ENCODE measurements at places on chromosomes 13 and 19.

DNA sequence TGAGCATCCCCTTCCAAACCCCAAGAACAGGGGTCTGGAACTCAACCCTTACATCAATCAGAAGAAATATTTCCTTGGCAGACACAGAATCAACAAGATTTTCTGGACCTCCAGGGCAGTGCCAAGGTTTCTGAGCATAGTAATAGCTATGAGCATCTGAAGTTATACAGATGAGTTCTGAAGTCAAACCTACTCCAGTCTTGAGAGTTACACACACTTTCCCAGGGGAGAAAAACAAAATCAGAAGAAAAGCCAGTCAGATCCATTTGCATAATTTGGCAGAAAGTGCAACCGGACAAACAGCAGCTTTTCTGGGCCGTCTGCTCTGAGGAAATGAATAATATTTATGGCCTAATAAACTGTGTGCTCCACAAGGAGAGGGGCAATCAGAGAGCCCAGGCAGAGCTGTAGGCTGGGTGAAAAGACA is 93.1 kb downstream of the KL start:
- no peak for DNase-seq

GRCh38 chr13:101811284-101811839 is 358.9 kb downstream of the ITGBL1 start:
- DNase-seq: no peak

DNA sequence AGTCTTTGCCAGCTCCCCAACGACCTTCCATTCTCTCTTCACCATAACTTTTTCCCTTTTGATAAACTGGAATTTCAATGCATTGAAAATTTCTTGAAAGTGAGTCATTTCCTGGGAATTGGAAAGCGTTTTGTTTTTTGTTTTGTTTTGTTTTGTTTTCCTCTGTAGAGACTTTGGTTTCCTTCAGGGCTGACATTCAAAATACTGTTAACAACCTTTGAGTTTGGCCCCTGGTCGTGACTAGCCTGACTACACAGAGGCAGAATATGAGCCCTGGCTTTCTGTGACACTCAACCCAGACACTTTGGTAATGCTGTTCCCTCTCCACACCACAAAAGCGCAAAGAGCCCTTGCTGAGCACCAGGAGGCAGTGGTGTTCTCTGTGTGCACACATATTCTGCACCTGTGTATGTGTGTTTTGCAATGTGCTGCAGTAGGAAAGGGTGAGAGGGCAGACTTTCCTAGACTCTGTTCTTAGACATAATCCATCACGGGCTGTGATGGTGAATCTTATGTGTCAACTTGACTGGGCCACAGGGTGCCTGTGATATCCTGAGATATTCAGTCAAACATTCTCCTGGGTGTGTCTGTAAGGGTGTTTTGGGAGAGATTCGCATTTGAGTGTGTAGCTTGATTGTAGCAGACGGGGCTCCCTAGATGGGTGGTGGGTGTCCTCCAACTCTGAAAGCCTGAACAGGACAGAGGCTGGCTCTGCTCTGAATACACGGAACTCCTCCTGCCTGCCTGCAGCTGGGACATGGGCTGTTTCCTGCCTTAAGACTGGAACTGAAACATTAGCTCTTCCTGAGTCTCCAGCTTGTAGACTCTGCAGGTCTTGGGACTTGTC is 29.5 kb upstream of the ANKRD10 start:
- DNase-seq: no peak

- no peak for DNase-seq
Measured at GRCh38 chr13:94433055-94433961, 46.2 kb downstream of the DCT start.

- DNase-seq: no peak
Measured at GRCh38 chr13:71240911-71241310, 626.1 kb downstream of the DACH1 start.

GRCh38 chr19:35755131-35755549 is 1.7 kb downstream of the HSPB6 start:
- DNase-seq: no peak

GRCh38 chr13:71661921-71662320 is 205.1 kb downstream of the DACH1 start:
- DNase-seq: no peak

GRCh38 chr13:77143431-77143830 is 116.5 kb upstream of the FBXL3 start:
- no peak for DNase-seq

GRCh38 chr19:13978351-13979243 is 26.3 kb downstream of the DCAF15 start:
- no peak for DNase-seq

- DNase-seq: no peak
Measured at GRCh38 chr19:6033744-6034264, 55.9 kb upstream of the RANBP3 start.

DNA sequence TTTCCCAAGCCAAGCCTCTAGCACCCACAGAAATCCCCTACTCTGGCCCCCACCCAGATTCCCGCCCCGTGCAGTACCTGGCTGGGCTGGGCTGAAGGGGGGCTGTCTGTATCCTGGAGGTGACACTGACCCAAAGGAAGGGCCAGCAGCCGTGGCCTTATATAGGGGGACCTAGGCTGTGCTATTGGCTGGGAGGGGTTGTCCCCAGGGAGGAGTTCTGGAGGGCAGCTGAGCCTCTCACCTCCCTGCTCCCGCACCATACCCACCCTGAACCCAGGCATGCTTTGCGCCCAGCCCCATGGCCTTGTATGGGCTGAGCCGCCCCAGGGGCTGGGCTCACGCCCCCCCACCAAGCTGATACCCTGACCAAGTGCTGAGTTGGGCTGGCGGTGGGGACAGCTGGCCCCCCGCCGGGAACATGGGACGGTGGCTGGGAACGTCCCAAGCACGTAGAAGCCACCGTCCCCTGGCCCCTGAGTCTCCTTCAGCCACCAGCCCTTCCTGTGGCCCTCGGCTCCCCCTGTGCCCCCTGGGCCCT is at the start of gene CKM:
Gene CKM, minus strand, starts transcription at position 132 of the 538 bp plus-strand sequence. CDS start 3,162 bp downstream, outside the sequence.
- DNase-seq: no peak

DNA sequence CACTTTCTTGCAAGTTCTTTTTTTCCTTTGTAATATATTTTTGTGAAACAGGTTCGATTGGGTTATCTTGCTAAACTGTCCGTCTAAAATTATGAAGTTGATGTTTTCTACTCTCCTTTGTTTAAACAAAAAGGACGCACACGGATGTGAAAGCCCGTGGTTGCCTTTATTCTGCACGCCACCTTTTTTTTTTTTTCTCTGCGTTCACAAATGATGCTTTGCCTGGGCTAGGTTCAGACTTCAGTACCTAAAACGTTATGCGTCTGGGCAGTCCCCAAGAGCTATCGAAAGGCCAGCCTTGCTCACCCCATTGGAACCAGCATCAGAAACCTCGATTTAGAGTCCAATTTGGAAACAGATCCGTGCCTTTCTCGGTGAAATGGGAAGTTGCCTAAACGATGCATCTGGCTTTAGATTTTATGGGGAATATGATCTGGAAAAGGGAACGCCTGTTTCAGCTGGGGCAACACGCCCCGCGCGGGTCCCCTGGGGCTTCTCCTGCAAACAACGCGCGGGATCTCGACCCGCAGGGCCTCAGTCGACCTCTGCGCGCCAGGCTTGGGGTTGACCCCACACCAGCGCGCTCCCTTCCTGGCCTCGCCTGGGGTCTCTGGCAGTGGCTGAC is 113.9 kb downstream of the KCNRG start:
- DNase-seq: no peak

- no peak for DNase-seq
Measured at GRCh38 chr19:35757231-35757748, 461 bp upstream of the HSPB6 start.

DNA sequence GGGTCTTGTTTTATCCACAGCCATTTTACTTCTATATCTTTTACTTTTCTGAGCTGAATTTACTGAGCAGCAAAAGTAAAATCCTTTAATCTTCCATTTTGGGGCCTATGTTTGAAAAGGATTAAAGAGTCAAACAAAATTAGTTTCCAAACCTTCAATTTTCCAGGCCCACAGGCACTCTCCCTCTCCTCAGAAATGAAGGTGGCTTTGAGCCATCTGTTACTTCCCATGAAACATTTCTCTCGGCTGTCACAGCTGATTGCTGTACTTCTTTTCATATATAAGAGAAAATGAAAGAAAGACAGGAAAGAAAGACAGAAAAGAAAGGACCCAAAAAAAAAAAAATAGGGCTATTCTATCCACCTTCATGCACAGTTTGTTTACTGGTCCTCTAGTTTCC is 194.9 kb downstream of the LACC1 start:
- no peak for DNase-seq

- DNase-seq: no peak
Measured at GRCh38 chr19:10009714-10010224, 535 bp downstream of the COL5A3 start.

- DNase-seq: no peak
Measured at GRCh38 chr19:11480715-11481533, at the start of gene ELAVL3. ELAVL3 (minus strand) TSS chr19:11481046; CDS start chr19:11480608, 438 bp downstream.

DNA sequence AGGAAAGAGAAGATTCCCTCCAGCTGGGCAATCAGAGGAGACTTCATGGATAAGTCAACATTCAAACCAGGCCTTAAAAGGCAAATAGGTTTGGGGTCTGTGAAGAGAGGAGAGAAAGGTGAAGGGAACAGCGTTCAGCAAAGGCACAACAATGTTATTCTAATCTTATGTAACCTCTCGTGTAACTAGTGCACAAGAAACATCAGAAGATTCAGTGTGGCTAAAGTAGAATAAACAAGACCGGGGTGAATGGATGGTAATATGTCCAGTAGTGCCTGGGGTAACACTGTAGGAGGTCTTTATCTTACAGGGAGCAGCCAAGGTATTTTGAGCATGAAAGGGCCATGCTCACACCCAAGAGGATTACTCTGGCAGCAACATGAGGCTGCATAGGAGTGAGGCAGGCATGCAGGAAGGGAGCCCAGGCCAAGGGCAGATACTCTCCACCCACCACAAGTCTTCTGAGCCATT is 24.1 kb downstream of the LHFPL6 start:
- no peak for DNase-seq

DNA sequence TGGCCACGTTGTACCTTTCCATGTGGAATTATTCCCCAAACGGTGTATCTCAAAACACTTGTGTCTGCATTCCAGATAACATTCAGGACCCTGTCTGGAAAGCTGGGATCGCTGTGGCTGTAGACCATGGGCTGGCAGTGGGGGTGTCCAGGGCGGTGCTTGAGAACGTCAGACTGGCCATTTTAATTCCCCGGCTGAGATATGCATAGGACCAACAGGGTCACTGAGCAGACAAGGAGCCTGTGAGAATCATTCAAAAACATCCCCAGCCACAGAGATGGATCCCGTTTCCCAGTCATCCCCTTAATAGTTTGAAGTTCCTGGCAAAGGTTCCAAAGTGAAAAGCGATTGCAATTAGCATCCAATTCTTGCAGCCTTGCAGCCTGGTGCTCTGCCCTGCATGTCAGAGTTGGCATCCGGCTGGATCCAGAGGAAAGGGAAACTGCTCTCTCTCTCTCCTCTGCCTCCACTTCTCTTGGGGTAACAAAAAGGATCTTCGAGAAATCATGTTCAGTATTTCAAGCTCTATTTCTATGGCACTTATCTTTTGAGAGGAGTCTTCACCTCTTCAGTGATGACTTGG is 41.6 kb downstream of the IFT88 start:
- DNase-seq: no peak

DNA sequence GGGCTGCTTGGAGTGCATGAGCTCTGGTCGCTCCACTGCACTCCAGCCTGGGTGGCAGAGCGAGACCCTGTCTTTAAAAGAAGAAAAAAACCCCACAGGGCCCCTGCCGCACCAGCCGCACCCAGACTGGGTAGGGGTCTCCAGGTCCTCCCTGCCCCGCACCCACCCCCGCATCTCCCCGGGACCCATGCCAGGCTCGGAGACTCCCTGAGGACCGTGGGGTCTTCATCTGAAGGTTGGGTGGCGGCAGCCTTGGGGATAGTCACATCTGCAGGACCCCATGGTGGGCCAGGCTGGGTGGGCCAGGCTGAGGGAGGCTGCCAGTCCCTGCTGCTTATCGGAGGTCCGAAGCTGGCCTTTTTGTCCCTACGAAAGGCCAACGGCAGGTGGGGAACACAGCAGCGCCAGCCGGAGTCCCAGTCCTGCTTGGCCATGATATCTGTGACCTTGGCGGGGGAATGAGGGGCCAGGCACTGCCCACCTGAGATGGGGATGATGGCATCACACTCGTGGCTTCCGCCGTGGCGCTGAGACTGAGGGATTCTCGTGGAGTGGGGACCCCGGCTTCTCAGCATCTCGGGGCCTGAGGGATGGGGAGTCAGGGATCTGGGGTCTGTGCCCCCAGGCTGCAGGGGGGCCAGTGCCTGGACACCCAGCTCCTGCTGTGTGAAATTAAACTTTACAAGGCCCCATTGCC is 11.1 kb downstream of the EFNA2 start:
- DNase-seq: no peak

- no peak for DNase-seq
Measured at GRCh38 chr19:33603377-33603776, 18.4 kb upstream of the CHST8 start.

- DNase-seq: no peak
Measured at GRCh38 chr13:41915081-41915480, 45.8 kb downstream of the VWA8 start.

- DNase-seq: no peak
Measured at GRCh38 chr19:46979126-46980105, 40.2 kb upstream of the NPAS1 start.

- DNase-seq: no peak
Measured at GRCh38 chr13:44410328-44410859, 36.8 kb downstream of the SERP2 start.

GRCh38 chr13:24035411-24035810 is 125.1 kb upstream of the SPATA13 start:
- DNase-seq: no peak

GRCh38 chr19:42544146-42544545 is 15.9 kb upstream of the CEACAM1 start:
- DNase-seq: no peak

DNA sequence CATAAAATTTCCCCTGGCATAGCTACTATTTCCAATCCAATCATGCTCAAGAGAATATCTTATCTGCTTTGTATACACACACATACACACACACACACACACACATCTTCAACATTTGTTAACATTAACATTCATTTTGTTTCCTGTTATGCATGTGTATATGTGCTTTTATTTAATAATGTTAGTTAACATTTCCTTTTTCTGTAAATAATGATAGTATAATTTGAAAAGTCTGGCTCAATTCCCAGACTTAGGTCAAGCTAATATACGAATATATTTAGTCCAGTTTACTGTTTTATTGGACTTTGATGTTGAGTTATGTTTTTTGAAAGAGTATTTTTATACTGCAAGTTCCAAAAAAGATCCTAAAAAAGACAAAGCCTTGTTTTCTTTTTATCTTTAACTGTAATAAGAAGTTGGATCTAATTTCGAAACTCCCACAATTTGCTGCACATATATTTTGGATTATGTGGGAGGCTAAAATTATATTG is 1072.4 kb downstream of the EFNB2 start:
- no peak for DNase-seq

Data from stimulated activated CD4-positive, alpha-beta T cell treated with anti-CD3 and anti-CD28 coated beads, Interleukin-1b, Interleukin-23, amount 100 ng/mL, for 4 hours (primary cell).